Activated CD4-positive, CD25-positive, alpha-beta regulatory T cell treated with anti-CD3 and anti-CD28 coated beads, Interleukin-2, amount 50 U/mL, for 16 hours (primary cell): ENCODE measurements at places on chromosomes 16 and 17.

- DNase-seq: no peak
These were observed 1.2 kb upstream of the P2RX1 start for GRCh38 chr17:3917391-3917931.

DNA sequence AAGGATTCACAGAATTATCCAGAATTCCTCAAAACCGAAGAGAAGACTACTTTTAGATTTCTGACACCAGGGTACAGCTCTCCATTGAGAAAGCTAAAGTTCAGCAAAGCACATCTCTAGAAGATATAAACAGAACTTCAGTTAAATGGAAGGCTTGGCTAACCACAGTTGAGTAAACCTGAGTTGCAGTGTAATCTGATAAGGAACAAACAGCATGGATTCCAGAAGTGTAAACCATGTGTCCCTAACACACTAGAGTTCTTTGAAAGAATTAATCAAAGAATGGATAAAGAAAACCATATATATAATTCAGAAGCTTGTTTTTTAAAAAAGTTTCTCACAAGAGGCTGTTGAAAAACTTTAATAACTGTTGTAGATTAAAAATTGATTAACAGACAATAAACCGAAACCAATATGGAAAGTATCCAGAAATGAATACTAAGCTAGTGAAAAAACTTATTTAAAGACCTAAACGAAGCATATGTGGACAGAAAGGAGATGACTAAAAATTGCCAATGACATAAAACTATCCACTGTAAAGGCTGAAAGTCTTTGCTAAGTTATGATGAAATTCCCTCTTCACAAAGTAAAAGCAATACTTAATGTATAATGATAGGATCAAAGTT, 4.3 kb downstream of the RNF43 start:
- no peak for DNase-seq

DNA sequence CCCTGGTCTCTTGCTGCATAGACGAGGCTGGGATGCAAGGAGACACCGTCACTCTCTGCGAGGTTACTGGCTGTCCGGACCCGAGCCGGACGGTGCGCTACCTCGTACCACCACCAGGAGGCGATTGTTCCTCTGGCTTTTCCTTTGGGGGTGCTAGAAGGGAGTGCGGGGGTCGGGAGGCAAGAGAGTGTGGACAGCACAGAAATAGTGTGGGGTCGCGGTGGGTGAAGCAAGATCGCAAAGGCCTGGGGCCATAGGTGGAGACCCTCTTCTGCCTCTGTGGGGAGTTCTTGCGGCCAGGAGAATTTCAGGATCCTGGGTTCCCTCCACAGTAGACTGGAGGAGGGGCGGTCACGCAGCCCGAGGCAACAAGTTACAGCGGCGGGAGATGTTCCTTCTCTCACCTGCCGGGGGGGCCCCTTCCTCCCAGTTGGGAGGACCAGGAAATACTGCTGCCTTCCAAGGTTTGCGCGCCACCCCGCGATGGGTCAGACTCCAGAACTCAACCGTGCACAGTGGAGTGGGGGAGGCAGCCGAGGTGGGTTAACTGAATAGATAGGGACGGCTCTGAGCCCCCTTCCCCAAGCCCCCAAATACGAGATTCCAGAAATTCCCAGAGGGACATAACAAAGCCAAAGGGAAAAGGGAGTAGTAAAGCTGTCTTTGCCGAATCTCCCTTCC, 6.9 kb downstream of the PHOSPHO1 start:
- DNase-seq: peak; percentile 39

DNA sequence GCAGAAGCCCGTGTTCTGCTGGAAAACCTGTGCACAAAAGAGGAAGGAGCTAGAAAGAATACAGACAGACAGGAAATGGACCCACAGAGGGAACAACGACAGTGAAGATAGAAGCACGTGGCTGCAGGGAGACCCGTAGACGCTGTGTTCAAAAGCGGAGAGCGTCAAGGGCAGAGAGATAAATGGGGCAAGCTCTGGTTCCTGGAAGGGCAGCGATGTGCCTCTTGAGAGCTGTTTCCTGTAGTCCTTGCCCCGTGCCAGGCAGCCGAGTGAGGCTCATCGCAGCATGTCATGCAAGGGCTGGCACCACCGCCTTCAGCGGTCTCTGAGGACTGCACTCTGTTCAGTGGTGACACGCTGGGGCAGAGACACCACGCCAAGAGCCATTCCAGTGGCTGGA, 43.6 kb upstream of the CACNG5 start:
- no peak for DNase-seq

GRCh38 chr17:57548421-57549410, 196.4 kb downstream of the CCDC182 start:
- DNase-seq: no peak

GRCh38 chr16:6153901-6154300, 1056.3 kb upstream of the EEF2KMT start:
- DNase-seq: no peak

DNA sequence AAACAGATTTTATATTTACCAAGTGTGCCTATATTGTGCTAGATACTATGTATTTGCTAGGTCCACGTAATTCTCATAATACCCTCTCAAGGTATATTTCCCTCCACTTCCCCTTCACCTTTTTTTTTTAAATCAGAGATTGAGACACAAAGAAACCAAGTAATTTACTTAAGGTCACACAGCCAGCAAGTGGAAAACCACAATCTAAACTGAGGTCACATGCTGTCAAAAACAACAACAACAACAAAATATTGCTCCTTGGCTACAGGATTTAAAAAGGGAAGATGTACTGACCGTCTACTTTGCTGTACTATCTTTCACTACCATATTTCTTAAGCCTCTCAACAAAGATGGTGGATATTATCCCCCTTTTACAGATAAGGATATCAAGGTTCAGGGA, 15.8 kb downstream of the BLMH start:
- DNase-seq: no peak

DNA sequence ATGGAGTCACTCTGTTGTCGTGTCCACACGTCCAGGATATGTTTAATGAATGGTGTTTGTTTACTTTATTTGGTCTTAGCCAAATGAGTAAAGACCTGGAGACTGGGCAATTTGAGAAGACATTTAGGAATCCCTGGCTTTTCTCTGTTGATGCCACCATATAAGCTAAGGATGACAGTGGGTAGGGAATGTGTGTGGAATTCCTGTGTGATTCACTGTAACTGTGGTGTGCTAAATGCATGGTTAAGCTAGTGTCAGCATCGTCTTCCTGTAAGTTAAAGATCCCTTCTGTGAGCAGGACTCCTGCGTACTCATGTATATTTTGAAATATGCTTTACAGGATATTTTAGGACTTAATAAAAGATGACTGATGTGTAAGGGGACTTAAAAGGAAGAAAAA, 26.4 kb downstream of the GOSR1 start:
- no peak for DNase-seq
